Trophoblast cell (in vitro differentiated cells and primary cell): ENCODE measurements at places on chromosomes 11 and 22.
A peak's percentile ranks its signal among the peaks of the same experiment; 100 is the strongest.

GRCh38 chr11:72594493-72595291 lies 79.5 kb downstream of the PDE2A start:
- no peak overlapping the region for H3K27ac ChIP-seq
- no peak for DNase-seq
- peaks cover 25% of the 10 kb centered on the region for H3K27me3 ChIP-seq
- no peaks in the 10 kb centered on the region for H3K36me3 ChIP-seq

GRCh38 chr11:57764021-57764420 lies 2.4 kb downstream of the CTNND1 start:
- no peaks in the 10 kb centered on the region for H3K27me3 ChIP-seq
- H3K27ac ChIP-seq: no peak overlapping the region
- peaks cover 5% of the 10 kb centered on the region for H3K36me3 ChIP-seq
- DNase-seq: no peak

DNA sequence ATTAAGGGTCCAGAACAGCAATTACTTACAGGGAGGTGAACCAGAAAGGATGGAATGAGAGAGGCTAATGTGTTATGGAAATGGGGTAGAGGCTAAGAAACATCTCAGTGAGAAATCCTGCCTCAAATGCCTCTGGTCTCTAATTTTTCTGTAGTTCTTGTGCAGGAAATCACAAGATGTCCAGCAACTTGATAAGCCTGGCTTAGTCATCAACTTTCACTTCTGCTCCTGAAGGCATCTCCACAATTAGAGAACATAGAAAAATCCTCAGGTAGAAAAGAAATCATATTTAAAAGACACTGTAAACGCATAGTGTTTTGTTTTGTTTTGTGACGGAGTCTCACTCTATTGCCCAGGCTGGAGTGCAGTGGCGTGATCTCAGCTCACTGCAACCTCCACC lies 18.7 kb downstream of the MRGPRX4 start:
- no peaks in the 10 kb centered on the region for H3K4me1 ChIP-seq
- no peak for DNase-seq
- H3K27ac ChIP-seq: no peak overlapping the region
- H3K36me3 ChIP-seq: no peaks in the 10 kb centered on the region

- no peak overlapping the region for H3K4me3 ChIP-seq
- no peaks in the 10 kb centered on the region for H3K4me1 ChIP-seq
- H3K27ac ChIP-seq: no peak overlapping the region
- peaks cover 33% of the 10 kb centered on the region for H3K36me3 ChIP-seq
Observed at GRCh38 chr11:68927280-68928135, 23.8 kb downstream of the IGHMBP2 start.

DNA sequence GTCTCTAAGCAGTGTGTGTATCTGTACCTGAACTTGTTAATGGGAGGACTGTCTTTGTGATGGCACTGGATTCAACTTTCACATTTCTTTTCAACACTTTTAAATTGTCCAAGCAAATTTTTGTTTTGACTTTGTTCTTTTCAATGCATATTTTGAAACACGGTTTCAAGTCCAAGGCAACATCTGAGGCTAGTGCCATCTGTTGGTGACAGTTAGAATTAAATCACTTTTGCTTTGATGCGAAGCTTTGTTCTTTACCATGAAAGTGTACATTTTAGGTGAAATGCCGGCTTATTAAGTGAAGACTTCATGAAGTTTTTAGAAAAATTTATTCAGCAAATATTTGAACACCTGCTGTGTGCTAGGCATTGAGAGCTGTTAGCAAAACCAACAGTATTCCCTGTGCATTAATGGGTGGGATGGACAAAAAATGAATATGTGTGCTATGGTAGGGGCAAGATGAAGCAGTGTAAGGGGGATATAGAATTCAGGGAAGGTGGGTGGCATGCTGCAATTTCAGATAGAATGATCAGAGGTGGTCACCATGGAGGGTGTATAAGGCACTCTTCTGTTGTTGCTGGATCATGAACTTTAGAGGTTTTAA lies 70.2 kb downstream of the DDX10 start:
- DNase-seq: peak; percentile 68
- no peaks in the 10 kb centered on the region for H3K36me3 ChIP-seq
- H3K27ac ChIP-seq: no peak overlapping the region
- no peaks in the 10 kb centered on the region for H3K4me1 ChIP-seq
- H3K27me3 ChIP-seq: no peaks in the 10 kb centered on the region
- H3K4me3 ChIP-seq: no peak overlapping the region

- no peak overlapping the region for H3K4me3 ChIP-seq
- no peaks in the 10 kb centered on the region for H3K36me3 ChIP-seq
- no peaks in the 10 kb centered on the region for H3K27me3 ChIP-seq
- H3K4me1 ChIP-seq: no peaks in the 10 kb centered on the region
- no peak overlapping the region for H3K27ac ChIP-seq
Observed at GRCh38 chr11:9081153-9081552, 10.2 kb downstream of the SCUBE2 start.

DNA sequence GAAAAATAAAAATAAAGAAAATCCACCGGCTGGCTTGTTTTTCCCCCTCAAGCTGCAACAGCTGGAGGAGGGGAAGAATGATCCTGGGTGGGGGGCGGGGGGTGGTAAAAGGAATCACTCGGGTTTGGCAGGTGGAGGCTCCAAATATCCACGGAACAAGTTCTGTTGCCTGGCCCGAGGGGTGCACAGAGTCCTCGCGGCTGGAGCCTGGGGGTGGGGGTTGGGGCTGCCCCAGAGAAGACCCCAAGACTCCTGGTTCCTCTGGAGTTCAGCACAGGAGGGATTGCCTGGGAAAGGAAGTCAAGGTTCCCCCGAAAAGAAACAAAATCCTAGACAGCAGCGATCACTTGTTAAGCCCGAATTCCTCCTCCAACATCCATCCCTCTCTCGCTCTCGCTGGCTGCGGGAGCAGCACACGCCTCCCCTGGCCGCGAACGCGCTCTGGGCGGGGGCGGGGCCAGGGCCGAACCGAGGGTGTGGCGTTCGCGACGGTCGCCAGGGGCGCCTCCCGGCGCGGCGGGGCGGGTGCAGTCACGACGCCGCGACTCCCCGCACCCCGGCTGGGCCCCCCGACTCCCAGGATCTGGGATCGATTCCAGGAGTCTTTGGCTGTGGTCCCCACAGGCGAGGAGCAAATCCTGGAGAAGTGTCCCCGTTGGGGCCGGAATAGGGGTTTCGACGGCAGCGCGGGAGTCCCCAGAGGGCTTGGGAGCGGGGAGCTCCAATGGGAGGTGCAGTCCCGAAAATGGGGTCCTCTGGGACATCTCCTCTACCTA lies at the start of gene KCNA4:
KCNA4 (minus strand) TSS at position 443 of the 776 bp plus-strand sequence. CDS start 4,352 bp downstream, outside the sequence.
- no peak within 1 kb of the TSS for H3K27ac ChIP-seq
- H3K4me1 ChIP-seq: peaks cover 7% of the 10 kb centered on the region
- peaks cover 32% of the 10 kb centered on the region for H3K27me3 ChIP-seq
- H3K36me3 ChIP-seq: no peaks in the 10 kb centered on the region
- peak within 1 kb of the TSS; percentile 50 for H3K4me3 ChIP-seq
- DNase-seq: no peak

DNA sequence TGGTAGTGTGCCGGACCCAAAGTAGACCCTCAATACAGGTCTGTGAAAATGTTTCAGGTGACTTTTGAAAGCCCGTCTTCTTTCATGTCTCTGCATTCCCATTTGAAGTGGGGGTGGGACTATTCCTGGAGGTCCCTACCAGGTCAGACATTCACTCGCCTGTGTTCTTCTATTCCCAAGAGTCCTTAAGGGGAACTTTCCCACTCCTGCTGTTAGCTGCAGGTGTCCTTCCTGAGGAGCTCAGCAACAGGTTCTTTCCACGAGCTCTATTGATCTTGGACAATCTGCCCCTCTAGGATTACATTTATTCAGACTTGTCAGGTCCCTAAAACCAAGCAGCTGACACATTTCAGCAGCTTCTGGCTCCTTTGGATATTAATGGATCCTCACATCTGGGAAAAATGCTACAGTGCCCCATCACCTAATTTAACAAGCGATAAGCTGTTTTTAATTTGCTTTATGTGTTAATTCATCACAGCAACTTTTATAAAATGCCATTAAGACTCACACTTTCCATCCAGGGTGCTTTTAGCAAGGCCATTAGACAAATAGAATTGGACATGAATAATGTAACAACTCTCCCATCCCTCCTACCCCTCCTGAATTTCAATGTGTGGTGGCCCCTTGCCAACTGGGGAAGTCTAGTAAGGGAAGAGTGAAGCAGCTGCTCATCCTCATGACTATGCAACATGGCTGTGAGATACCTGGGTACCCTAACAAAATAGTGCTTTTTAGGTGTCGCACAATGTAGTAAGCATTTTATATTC lies 259.5 kb upstream of the CCDC90B start:
- no peak overlapping the region for H3K4me3 ChIP-seq
- H3K27ac ChIP-seq: no peak overlapping the region
- H3K27me3 ChIP-seq: no peaks in the 10 kb centered on the region
- no peaks in the 10 kb centered on the region for H3K36me3 ChIP-seq

DNA sequence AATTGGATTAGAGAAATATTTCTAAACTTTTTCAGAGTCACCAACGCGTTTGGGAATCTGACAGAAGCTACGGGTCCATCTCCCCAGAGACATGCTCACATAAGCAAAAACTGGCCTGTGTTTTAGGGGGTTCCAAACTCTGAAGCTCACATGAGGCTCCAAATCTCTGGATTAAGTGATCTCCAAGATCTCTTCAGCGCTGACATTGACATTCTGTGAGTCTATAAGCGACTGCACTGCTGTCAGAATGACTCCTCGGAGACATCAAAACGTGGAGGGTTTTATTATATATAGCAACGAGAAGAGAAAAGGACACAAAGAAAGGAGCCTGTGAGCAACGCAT lies 642 bp upstream of the SIK2 start:
- DNase-seq: no peak
- H3K36me3 ChIP-seq: no peaks in the 10 kb centered on the region
- peaks cover 4% of the 10 kb centered on the region for H3K4me1 ChIP-seq

GRCh38 chr22:43654271-43654670 lies 157.8 kb downstream of the EFCAB6 start:
- H3K36me3 ChIP-seq: no peaks in the 10 kb centered on the region
- no peak overlapping the region for H3K27ac ChIP-seq
- H3K4me1 ChIP-seq: no peaks in the 10 kb centered on the region
- H3K4me3 ChIP-seq: no peak overlapping the region
- DNase-seq: no peak

DNA sequence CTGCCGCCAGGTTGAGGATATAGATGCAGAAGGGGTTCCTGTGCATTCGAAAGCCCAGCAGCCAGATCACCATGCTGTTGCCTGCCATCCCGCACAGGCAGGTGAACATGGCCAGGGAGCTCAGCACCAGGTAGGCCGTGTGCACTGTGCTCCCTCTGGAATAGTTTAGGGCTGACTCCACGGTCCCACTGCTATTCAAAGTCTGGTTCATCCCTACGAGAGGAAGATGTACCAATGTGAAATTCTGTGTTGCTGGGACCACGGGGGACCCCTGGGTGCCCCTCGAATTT lies at the start of gene MRGPRD:
MRGPRD (minus strand) TSS at position 211 of the 290 bp plus-strand sequence; CDS start at position 211, 0 bp downstream.
- DNase-seq: no peak
- no peaks in the 10 kb centered on the region for H3K27me3 ChIP-seq
- no peaks in the 10 kb centered on the region for H3K36me3 ChIP-seq
- H3K4me1 ChIP-seq: no peaks in the 10 kb centered on the region
- H3K27ac ChIP-seq: no peak within 1 kb of the TSS

DNA sequence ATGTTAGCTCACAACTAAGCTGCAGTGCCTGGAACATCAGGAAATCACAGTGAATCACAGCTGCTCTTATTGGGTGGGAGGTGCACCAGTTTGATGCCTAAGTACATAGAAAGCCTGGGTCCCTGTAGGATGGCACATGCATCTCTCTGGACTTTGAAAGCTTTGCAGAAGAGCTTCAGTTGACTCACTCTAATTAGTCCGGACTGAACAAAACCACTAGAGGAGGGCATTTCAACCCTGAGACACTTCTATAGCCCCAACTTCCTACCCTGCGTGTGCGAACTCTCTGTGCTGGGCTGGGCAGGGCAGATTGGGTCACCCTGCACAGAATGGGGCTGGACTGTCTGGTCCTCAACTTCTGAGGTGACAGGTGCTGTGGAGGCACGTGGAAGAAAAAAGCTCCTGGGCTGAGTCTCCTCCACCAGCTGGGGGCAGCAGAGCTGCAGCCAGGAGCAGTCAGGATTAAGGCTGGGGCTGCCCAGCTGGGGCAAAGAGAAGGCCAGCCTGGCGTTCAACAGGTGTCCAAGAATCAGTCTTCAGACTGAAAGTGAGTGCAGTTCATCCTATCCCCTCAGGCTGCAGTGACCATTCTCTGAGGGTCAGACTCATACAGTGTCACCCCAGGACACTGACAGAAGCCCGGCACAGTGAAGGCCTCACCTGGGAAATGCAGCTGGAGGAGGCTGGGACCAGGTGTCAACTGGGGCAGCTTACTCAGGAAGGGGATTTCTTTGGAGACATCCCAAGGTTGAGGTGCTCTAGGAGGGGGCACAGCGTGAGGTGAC lies 22.1 kb downstream of the GGTLC2 start:
- DNase-seq: no peak
- no peaks in the 10 kb centered on the region for H3K4me1 ChIP-seq
- no peak overlapping the region for H3K4me3 ChIP-seq
- H3K27ac ChIP-seq: no peak overlapping the region
- H3K36me3 ChIP-seq: no peaks in the 10 kb centered on the region

DNA sequence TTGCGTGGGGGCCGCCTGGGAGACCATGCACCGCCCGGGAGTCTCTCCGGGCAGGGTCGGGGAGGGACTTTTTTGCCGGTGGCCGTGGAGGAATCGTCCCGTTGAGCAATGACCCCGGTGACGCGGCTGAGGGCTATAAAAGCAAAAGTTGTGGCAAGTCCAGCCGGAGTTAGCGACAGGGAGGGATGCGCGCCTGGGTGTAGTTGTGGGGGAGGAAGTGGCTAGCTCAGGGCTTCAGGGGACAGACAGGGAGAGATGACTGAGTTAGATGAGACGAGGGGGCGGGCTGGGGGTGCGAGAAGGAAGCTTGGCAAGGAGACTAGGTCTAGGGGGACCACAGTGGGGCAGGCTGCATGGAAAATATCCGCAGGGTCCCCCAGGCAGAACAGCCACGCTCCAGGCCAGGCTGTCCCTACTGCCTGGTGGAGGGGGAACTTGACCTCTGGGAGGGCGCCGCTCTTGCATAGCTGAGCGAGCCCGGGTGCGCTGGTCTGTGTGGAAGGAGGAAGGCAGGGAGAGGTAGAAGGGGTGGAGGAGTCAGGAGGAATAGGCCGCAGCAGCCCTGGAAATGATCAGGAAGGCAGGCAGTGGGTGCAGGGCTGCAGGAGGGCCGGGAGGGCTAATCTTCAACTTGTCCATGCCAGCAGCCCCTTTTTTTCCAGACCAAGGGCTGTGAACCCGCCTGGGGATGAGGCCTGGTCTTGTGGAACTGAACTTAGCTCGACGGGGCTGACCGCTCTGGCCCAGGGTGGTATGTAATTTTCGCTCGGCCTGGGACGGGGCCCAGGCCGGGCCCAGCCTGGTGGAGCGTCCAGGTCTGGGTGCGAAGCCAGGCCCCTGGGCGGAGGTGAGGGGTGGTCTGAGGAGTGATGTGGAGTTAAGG lies at the start of gene NEAT1:
NEAT1 (plus strand) TSS at position 166 of the 883 bp plus-strand sequence.
- peak; percentile 80 for DNase-seq
- peak within 1 kb of the TSS; percentile 97 for H3K27ac ChIP-seq
- H3K27me3 ChIP-seq: no peaks in the 10 kb centered on the region

- no peak overlapping the region for H3K27ac ChIP-seq
- H3K4me3 ChIP-seq: no peak overlapping the region
- no peak for DNase-seq
- no peaks in the 10 kb centered on the region for H3K36me3 ChIP-seq
- no peaks in the 10 kb centered on the region for H3K27me3 ChIP-seq
Observed at GRCh38 chr11:44866286-44866685, 84.4 kb downstream of the TP53I11 start.

GRCh38 chr11:73384872-73385689 lies 8.9 kb downstream of the RELT start:
- H3K4me1 ChIP-seq: peaks cover 6% of the 10 kb centered on the region
- peaks cover 2% of the 10 kb centered on the region for H3K36me3 ChIP-seq
- H3K4me3 ChIP-seq: no peak overlapping the region
- DNase-seq: no peak
- no peak overlapping the region for H3K27ac ChIP-seq
- H3K27me3 ChIP-seq: no peaks in the 10 kb centered on the region
